CD4-positive, CD25-positive, alpha-beta regulatory T cell (primary cell): ENCODE measurements at places on chromosomes 3 and 15.

GRCh38 chr3:29805757-29806156 is 524.9 kb downstream of the RBMS3 start:
- H3K4me3 ChIP-seq: no peak overlapping the region
- no peaks in the 10 kb centered on the region for H3K4me1 ChIP-seq
- no peaks in the 10 kb centered on the region for H3K36me3 ChIP-seq
- no peak for DNase-seq

DNA sequence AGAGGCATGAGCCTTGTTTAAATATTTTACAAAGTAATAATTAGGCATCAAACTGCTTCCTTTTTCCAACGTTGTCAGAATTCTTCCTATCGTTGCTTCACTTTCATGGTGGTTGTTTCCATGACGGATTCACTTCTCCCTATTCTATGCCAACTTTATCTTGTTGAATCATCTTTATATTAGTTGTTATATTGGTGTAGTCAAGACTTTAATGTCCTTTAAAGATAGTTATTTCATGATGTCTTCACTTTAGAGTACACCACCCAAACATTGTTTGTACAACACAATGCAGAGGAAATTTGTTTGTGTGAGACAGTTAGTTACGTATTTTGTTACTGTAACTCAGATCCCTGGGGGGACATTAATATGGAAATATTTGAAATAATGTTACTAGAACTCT is 61.9 kb downstream of the CRYBG3 start:
- no peaks in the 10 kb centered on the region for H3K4me1 ChIP-seq
- no peaks in the 10 kb centered on the region for H3K36me3 ChIP-seq
- H3K27me3 ChIP-seq: no peaks in the 10 kb centered on the region

DNA sequence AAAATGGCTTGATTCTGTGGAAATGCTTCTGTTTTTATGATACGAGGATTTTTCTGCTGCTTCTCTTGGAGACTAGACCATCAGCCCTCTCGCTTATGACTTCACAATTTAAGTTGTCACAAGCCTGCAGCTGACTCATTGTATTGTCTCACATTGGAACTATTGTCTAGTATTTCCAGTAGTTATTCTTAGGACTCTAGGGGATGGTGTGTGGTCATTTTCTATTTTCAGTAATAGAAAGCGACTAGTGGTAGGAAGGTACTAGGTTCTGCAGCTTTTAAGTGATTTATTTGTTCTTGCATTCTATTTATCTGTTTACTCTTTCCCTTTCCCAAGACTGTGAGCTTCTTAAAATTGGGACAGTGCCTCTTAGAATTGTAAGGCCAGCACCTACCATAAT is 66.3 kb upstream of the CRTC3 start:
- no peak overlapping the region for H3K4me3 ChIP-seq
- DNase-seq: no peak
- H3K27ac ChIP-seq: no peak overlapping the region
- H3K36me3 ChIP-seq: peaks cover 82% of the 10 kb centered on the region
- H3K27me3 ChIP-seq: no peaks in the 10 kb centered on the region

DNA sequence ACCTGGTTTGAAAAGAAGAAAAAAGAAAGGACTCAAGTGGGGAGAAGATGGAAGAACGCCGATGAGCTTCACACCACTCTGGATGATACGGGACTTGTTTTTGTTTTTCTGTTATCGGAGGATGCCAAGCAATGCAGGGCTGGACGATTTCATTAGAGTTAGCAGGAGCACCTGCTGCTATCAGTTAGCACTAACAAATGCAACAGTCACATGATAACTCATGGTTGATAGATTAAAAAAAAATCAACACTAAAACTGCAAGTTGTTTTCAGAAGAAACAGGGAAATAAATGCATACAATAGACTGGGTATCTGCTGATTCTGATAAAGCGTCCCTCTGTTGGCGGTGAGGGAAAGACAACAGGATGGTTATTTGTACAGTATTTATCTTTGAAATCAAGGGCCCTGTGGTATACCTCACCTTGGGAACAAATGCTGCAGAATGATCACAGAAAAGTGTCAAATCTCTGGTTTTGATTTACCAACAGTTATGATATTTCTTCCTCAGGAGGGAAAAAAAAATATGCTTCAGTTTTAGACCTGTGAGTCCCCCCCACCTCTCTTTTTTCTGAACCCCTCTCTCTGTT is 575.1 kb downstream of the FOXP1 start:
- peaks cover 56% of the 10 kb centered on the region for H3K4me1 ChIP-seq
- no peaks in the 10 kb centered on the region for H3K27me3 ChIP-seq
- peak overlapping the region; percentile 80 for H3K27ac ChIP-seq
- no peak for DNase-seq
- H3K4me3 ChIP-seq: no peak overlapping the region

GRCh38 chr15:29812384-29812694 is 9.9 kb downstream of the TJP1 start:
- peaks cover 16% of the 10 kb centered on the region for H3K27me3 ChIP-seq
- no peak overlapping the region for H3K27ac ChIP-seq
- no peak for DNase-seq
- H3K36me3 ChIP-seq: no peaks in the 10 kb centered on the region
- H3K4me1 ChIP-seq: no peaks in the 10 kb centered on the region
- no peak overlapping the region for H3K4me3 ChIP-seq

- H3K36me3 ChIP-seq: peaks cover 4% of the 10 kb centered on the region
- H3K4me3 ChIP-seq: no peak overlapping the region
- no peak for DNase-seq
Observed at GRCh38 chr3:151197981-151198767, 4.8 kb downstream of the GPR171 start.

GRCh38 chr3:127535106-127535785 is 55.3 kb downstream of the TPRA1 start:
- no peaks in the 10 kb centered on the region for H3K36me3 ChIP-seq
- no peak overlapping the region for H3K27ac ChIP-seq
- H3K4me1 ChIP-seq: no peaks in the 10 kb centered on the region

GRCh38 chr15:32743411-32744140 is 25.8 kb downstream of the GREM1 start:
- peaks cover 4% of the 10 kb centered on the region for H3K27me3 ChIP-seq
- no peak overlapping the region for H3K27ac ChIP-seq

GRCh38 chr3:149018247-149018646 is 26.9 kb downstream of the GYG1 start:
- H3K36me3 ChIP-seq: peaks cover 22% of the 10 kb centered on the region
- no peaks in the 10 kb centered on the region for H3K4me1 ChIP-seq
- H3K4me3 ChIP-seq: no peak overlapping the region
- no peak for DNase-seq
- no peak overlapping the region for H3K27ac ChIP-seq

DNA sequence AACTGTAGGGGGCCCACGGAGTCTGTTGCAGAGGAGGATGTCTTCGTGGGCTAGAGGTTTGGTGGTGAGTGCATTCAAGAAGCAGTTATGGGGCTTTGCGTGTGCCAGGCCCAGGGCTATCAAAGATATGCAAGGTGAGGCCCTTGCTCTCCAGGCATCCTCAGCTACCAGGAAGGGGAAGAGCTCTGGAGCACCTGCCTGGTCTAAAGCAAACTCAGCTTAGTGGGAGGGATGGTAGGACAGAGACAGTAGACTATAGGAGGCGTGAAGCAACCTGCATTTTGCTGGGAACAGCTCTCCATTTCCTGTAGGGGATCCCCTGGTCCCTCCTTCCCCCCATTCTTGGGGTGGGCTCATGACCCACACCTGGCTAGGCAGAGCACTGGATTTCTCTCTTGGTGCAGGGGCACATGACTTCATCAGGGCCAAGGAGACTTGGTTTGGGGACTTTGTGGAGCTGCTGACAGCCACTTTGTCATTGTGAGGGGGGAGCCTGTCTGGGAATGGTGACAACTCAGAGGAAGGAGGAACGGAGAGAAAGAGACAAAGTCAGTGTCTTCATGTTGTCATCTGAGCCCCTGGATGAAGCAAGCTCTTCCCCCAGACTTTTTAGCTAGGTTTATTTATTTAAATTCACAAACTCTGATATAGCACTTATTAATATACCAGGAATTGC is 8.6 kb upstream of the EEFSEC start:
- no peaks in the 10 kb centered on the region for H3K36me3 ChIP-seq
- no peaks in the 10 kb centered on the region for H3K27me3 ChIP-seq
- no peak for DNase-seq

GRCh38 chr3:112738366-112738765 is 97.4 kb upstream of the CCDC80 start:
- no peaks in the 10 kb centered on the region for H3K36me3 ChIP-seq
- DNase-seq: no peak
- no peak overlapping the region for H3K27ac ChIP-seq
- H3K4me1 ChIP-seq: peaks cover 28% of the 10 kb centered on the region
- H3K27me3 ChIP-seq: no peaks in the 10 kb centered on the region

GRCh38 chr15:98926236-98926635 is 81.4 kb downstream of the PGPEP1L start:
- H3K4me3 ChIP-seq: no peak overlapping the region
- no peaks in the 10 kb centered on the region for H3K27me3 ChIP-seq
- H3K4me1 ChIP-seq: no peaks in the 10 kb centered on the region
- no peak for DNase-seq
- H3K36me3 ChIP-seq: peaks cover 5% of the 10 kb centered on the region
- H3K27ac ChIP-seq: no peak overlapping the region

DNA sequence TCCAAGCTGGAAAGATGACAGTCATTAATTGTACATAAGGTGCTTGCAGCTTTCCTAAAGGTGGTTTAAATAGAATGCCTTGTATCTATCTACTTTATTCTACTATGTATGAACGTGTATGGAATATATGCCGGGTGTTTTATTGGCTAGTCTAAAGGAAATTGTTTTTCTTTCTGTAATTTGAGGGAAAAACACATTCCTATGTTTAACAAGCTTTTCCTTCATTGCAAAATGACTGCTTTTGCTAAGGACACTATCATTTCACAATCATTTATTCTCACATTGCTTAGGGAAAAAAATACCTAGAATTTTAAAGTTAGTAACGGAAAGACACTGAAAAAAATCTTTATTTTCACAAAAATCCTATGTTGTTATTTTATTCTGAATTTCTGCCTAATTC is 141.7 kb downstream of the WDR76 start:
- no peaks in the 10 kb centered on the region for H3K36me3 ChIP-seq
- DNase-seq: no peak
- no peaks in the 10 kb centered on the region for H3K4me1 ChIP-seq
- peaks cover 6% of the 10 kb centered on the region for H3K27me3 ChIP-seq
